ENCODE measurements at places on chromosomes 11 and 22.

DNA sequence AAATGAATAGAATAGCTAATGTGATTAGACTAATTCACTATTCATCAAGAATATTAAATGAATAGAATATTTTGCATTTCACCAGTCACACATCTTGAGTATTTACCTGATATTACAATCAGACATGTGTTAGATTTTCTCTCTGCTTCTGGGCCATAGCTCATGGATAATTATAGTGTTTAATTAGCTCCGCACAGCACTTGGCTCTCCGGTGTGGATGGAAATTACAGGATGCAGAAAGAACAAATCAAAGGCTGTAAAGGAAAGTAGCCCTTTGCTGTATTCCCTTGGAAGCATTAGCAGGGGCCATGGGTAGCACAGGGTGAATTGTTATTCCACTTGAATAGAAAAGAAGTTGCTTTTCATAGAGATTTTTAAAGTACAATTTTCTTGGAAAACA lies 320.3 kb upstream of the SORL1-AS1 start:
- DNase-seq, result no peak

DNA sequence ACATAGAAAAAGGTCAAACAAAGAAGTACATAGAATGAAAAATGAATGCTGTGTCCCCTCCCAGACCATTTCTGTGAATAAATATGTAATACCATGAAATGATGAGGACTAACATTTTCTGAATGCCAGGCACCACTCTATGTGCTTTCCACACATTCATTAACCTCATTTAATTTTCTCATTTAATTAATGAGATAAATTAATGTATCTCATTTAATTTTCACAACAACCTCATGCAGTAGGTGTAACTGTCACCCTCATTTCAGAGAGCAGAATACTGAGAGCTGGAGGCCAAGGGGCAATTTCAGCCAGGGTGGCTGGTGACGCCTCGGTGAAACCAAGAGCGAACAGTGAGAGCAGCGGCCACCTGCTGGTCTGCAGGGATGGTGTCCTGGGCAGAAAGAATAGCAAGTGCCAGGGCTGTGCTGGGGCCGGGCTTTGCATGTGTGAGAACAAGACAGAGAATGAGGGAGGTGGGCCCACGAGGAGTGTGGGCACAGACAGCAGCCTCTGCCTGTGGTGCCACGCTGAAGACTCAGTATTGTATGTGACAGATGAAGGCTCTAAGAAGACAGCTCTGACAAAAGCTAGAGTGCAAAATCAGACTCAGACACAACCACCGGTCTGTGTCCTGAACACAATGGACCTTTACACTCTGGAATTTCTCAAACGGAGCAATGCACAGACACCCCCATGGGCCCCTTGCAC lies 1.8 kb upstream of the SERPIND1 start:
- DNase-seq, result no peak

DNA sequence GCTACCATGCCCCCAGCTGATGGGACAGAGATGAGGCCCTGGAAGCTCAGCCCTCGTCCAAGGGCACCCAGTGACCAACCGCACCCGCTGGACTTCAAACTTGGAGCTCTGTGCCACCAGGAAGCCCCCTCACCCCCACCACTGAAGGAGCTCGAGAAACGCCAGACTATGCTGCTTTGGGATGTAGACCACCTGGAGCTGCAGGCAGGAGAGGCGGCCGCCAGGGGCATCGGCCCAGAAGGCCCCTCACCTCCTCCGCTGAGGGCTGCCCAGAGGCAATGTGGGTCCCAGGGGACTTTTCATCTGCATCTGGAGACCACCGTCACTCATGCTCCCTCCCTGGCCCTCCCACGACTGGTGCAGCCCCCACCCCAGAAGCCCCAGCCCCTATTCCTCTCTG lies 28.3 kb downstream of the CDKN1C start:
- no peak for DNase-seq

DNA sequence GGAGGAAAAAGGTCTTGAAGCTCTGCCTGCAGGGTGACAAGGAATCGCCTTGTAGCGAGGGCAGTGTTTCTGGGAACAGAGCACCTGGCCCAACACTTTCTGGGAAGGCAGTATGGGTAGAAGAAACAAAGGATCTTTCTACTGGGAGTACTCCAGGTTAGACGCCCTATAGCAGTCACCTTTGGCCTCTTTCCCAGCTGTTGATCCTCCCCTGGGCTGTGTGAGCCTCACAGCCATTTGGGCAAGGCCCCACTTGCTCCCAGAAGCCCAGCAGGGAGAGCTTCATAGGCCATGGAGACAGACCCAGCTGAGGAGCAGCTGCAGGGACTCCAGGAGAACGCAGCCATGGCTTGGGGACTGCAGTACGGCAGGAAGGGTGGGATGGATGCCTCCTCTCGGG lies 1.2 kb downstream of the SLCO2B1 start:
- DNase-seq, result no peak

DNA sequence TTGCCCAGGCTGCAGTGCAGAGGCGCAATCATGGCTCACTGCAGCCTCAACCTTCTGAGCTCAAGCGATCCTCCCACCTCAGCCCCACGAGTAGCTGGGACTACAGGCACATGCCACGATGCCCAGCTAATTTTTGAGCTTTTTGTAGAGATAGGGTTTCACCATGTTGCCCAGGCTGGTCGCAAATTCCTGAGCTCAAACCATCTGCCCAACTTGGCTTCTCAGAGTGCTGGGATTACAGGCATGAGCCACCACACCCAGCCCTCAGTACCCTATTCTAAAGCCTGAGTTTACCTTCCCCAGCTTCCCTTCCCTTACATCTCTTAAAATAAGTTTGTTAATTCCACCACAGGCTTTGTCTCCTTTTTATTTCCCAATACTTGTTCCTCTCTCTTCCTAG lies 59.1 kb downstream of the AMBRA1 start:
- no peak for DNase-seq

DNA sequence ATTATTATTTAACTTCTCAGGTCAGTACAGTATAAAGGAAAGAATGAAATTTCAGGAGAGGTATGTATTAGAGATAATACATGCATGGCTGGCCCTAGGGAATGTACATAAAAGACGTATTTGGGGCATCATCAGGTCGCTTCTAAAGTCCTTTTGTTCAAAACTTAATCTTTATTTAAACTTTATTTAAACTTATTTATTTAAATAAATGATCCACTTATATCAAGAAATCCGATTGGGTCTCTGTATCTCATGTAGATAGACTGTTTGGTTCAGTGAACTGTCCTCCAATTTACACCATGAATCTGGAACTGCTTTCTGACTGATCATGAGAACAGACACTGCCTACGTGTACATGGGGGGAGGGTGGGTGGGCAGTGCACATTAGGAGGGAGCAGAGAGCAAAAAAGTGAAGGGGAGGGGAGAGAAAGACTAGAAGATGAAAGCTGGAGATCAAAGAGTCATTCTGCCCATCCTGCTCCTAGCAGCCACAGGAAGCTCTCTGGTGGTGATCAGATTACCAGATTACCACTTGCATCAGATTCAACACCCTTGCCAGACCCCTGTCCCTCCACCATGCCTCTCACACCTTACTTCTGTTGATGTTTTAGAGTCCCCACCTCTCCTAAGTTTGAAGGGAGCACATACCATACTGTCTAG lies 92.1 kb upstream of the MTMR2 start:
- DNase-seq, result no peak

DNA sequence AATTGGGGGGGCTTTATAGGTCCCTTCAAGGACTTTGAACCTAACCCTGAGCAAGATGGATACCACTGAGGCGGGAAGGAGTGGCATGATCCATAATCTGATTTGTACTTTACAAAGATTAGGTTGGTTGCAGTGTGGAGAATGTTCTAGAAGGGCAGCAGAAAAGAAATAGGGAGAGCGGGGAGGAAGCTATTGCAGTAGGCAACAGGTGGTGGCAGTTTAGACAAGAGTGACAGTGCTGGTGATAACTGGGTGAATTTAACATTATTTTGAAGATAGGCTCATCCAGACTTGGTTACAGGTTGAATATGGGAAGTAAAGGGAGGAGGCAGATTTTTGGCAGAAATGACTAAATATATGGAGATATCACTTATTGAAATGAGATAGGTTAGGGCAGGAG lies 179.9 kb upstream of the CADM1 start:
- DNase-seq, result no peak

- no peak for DNase-seq
These were observed 21.8 kb upstream of the CDC42EP2 start for GRCh38 chr11:65292890-65293289.

DNA sequence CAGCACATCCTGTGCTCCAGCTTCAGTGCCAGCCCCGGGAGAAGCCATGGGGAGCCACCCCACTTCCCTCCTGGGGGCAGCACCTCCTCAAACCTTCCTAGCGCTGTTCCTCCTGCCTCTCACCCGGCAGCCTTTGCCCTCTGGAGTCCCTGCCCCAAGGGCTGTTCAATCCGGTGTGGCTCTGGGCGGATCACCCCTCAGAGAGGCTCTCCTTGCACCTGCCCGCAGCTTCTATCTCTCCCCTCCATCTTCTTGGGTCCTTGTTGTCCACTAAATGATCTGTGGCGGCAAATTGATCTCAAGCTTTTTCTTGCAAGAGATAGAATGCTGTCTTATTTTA lies 18.1 kb upstream of the CDKN1C start:
- no peak for DNase-seq

- DNase-seq, result no peak
These were observed 946.5 kb upstream of the RAG2 start for GRCh38 chr11:37544491-37544890.

GRCh38 chr11:122246874-122247273 lies 130.9 kb upstream of the BLID start:
- DNase-seq, result no peak

DNA sequence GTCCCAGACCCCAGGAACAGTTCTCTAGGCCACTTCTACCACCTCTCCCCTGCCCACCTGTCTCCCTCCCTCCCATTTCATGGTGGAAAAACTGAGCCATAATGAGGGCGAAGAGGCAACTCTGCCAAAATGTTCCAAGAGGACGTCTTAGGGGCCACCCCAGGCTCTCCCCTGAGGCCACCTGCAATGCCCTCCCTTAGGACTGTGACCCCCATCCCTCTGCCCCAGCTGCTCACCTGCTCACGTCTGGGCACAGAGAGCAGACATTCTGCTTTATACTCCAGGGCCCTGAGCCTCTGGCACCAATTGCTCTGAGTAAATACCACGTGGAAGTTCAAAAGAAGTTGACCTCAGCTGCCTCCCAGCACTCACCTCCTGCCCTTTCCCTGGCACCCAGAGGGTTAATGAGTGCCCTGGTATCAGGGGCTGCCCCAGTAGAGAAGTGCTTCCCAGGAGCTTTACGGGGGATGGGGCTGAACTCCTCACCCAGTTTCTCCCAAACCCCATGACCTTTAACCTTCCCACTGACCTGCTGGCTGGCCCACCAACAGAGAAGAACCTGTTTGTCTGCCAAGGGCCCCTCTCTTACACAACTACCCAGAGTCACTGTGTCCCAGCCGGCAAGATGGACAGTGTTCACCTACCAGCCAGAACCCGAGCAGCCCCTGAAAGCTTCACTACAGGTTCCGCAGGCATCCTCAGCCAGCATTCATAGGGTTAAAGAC lies 627 bp upstream of the APOA5 start:
- no peak for DNase-seq

Data from vagina (tissue), 2 donors.